ENCODE measurements at places on chromosomes 5 and 9. TPM values are rescaled to one million over a fixed set of nuclear protein-coding genes. Genes with fewer than 3 reads are reported as not detected.

PAEP gene
- total RNA-seq: not detected

TAF11L2 gene
- not detected for total RNA-seq

PCDHGA8 gene
- total RNA-seq: 3.3 TPM

PKD2L2 gene
- 0.10 TPM for total RNA-seq

AMACR gene
- 5.6 TPM for total RNA-seq

LHFPL2 gene
- total RNA-seq: 75.7 TPM

CDC20B gene
- not detected for total RNA-seq

FOXE1 gene
- total RNA-seq: 3.6 TPM

DCAF10 gene
- total RNA-seq: 20.3 TPM

CCL19 gene
- 0.39 TPM for total RNA-seq

DMRTA1 gene
- 0.79 TPM for total RNA-seq

NRARP gene
- 9.9 TPM for total RNA-seq

SPINK13 gene
- total RNA-seq: not detected

HTR4 gene
- total RNA-seq: not detected

CA9 gene
- 2.2 TPM for total RNA-seq

NPR2 gene
- total RNA-seq: 31.5 TPM

PCDHA12 gene
- 0.20 TPM for total RNA-seq

TMEM167A gene
- total RNA-seq: 60.9 TPM

GBGT1 gene
- 3.4 TPM for total RNA-seq

OTP gene
- total RNA-seq: not detected

IL9 gene
- not detected for total RNA-seq

INSL4 gene
- total RNA-seq: not detected

DAPK1 gene
- 29.0 TPM for total RNA-seq

PSIP1 gene
- 45.2 TPM for total RNA-seq

QRFP gene
- total RNA-seq: not detected

ELOVL7 gene
- total RNA-seq: 12.9 TPM

FBXW11 gene
- 47.7 TPM for total RNA-seq

SELENOP gene
- total RNA-seq: 597 TPM

LECT2 gene
- not detected for total RNA-seq

FAM221B gene
- not detected for total RNA-seq

GTF2H2C gene
- 42.5 TPM for total RNA-seq

HBEGF gene
- 16.7 TPM for total RNA-seq

TSSK1B gene
- 0.10 TPM for total RNA-seq

SH3GL2 gene
- 0.20 TPM for total RNA-seq

CTSV gene
- total RNA-seq: 75.6 TPM

BRIX1 gene
- total RNA-seq: 30.4 TPM

SLC36A3 gene
- not detected for total RNA-seq

SV2C gene
- 0.10 TPM for total RNA-seq

PIP5KL1 gene
- total RNA-seq: 1.2 TPM

TRPM3 gene
- 2.3 TPM for total RNA-seq

BRINP1 gene
- 0.59 TPM for total RNA-seq

HINT1 gene
- total RNA-seq: 129 TPM
